ENCODE measurements at places on chromosomes 7 and 10. TPM values are rescaled to one million over a fixed set of nuclear protein-coding genes. Genes with fewer than 3 reads are reported as not detected.
A peak's percentile ranks its signal among the peaks of the same experiment; 100 is the strongest.

- DNase-seq, result no peak
Measured at GRCh38 chr10:104907521-104907920, 266.4 kb downstream of the SORCS3 start.

DNA sequence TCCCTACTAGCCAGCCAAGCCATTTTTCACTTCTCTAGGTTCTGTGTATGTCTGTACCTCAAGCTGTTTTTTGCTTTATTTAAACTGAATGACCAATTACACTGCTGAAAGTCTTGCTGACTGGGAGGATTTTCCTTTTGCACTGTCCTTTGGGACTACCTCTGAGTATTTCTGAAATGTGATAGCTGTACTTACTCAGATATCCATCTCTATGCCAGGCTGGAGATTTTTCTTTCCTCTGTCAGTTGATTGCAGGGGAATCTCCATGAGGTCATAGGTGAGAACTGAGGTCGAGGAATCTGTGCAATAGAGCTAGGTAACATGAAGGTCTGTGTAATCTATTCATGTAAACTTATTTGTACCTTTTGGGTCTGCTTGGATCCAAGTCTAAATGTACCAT is 38.9 kb upstream of the ANKRD1 start:
- no peak for DNase-seq

DNA sequence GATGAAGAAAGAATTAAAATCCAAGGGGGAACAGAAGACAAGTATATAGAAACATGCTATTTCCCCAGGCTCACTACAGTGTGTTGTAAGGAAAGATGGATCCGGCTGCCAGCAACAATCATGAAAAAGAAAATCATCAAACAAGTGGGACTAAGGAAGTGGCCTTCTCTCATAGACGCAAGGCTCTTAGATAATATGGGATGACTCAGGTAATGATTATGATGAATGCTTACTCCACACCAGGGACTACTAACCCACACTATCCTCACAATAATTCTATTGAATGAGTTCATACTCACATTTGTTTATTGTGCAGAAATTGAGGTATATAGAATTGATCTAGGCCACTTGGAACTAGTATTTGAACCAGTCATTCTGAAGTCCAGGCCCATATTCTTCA is 111.2 kb upstream of the BET1 start:
- DNase-seq, result no peak

GRCh38 chr10:116268976-116269375 is 4.0 kb downstream of the GFRA1 start:
- peak; percentile 22 for DNase-seq

GRCh38 chr10:96880575-96880974 is 48.5 kb downstream of the LCOR start:
- no peak for DNase-seq

The ERVW-1 gene
- polyA plus RNA-seq, result not detected

All from SK-N-SH (cell line).